Activated CD4-positive, alpha-beta T cell treated with anti-CD3 and anti-CD28 coated beads, Interleukin-2, Interleukin-6, amounts not matched to agents 100 ng/mL and 50 ng/mL, durations not matched to agents 16 hours and 8 hours (primary cell): ENCODE measurements at places on chromosomes 13 and 19.

GRCh38 chr13:102566513-102566912 is 30.3 kb upstream of the TPP2 start:
- DNase-seq: no peak

DNA sequence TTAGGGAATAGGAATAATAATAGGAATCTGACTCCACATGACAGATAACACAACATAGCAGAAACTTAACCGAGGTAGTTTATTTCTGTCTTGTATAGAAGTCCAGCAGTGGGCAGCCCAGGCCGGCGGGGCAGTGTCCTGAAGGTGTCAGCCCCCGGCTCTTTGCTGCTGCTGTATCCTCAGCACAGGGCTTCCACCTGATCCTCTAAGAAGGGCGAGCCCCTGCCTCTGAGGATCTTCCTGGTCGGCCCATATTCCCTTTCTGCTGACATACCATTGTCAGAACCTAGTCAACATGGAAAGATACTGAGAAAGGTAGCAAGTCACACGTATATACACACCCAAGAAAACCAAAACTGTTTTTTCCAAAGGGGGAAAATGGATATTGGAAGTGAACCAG is 56.2 kb upstream of the GPR183 start:
- DNase-seq: no peak

GRCh38 chr19:44746946-44747738 is 1.4 kb upstream of the BCL3 start:
- peak; percentile 94 for DNase-seq

DNA sequence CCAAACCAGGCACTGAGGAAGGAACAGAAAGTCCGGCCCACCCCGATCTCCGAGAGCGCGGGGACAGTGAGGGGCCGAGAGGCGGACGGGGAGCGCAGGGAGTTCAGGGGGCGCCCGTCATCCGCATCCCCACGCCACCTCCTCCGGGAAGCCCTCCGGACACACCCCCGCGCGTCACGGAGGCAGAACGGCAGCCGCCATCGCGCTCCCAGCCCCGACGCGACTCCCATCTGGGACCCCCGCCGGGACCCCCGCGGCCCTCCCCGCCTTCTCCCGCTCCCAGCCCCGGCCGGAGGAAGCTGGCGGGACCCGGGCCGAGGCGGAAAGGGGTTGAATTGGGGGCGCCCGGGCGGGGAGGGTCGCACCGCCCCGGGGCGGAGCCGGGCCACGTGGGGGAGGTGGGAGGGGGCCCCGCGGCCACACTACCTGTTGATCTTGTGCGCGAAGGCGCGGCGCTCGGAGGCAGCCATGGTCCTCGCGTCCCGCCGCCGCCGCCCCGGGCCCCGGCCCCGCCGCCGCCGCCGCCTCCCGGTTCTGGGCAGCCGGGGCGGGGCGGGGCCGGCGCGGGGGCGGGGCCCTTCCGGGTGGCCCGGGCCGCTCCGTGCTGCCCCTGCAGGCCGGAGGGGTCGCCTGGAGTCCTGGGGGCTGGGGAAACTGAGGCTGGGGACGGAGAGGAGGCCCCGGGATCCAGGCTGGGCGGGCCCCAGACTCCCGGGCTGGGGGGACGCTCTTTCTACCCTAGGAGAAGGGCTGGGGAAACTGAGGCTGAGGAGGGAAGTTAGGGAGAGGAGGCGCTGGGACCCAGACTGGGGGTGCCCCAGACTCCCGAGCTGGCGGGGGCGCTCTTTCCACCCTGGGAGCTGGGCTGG is at the start of gene DOCK6:
TSS of gene DOCK6 (minus strand) at position 554 of the 869 bp plus-strand sequence. CDS start at position 470, 84 bp downstream.
- DNase-seq: no peak

- no peak for DNase-seq
Observed at GRCh38 chr19:5952193-5953029, 25.5 kb downstream of the RANBP3 start.

GRCh38 chr19:3034656-3035541 is 5.8 kb upstream of the TLE2 start:
- DNase-seq: peak; percentile 65

GRCh38 chr13:29907670-29908069 is 57.3 kb upstream of the UBL3 start:
- peak; percentile 39 for DNase-seq

DNA sequence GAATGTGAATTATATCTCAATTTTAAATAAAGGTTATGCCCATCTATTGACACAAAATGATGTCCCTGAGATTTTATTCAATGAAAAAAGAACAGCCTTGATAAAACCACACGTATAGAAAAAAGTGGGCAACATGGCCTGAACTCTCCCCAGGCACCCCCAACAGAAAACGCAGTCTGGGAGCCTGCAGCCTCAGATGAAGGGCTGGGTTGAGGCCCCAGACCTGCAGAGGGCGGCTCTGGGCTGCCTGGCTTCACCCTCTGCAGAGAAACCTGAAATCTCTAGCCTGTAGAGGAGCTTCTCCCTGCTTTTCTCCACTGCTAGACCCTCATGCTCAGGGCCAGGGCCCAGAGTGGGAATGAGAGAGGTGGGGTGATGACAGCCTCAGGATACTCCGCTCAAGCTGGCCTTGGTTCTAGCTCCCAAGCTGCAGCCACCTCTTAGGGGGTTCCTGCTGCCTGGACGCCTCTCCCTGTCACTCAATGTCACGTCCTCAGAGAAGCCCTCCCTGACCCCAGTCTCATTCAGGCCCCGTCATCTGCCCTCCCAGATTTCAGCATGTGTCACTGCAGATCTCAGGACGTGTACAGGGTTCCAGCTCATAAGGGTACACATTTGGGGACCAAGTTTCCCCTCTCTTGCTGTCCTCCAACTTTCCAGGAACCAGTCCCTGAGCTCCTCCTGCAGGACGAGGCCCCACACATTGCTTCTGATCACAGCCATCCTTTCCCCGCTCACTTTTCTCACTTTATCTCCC is 1.8 kb downstream of the MBD3 start:
- peak; percentile 62 for DNase-seq

DNA sequence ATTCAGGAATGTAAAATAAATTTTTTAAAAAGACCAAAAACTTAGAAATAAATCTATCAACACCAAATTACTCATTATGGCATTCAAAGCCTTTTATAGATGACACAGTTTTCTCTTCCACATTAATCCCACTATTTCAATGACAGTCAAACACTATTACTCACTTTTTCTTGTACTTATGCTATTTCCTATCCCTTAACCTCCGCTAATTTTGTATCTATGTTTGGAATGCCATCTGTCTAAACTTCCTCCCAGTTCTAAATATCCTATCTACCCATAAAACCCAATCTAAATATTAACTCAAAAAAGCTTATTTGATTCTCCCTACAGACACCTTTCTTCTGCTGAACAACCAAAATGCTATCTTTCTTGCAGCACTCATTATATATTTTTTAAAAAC is 203.5 kb downstream of the ENOX1 start:
- DNase-seq: no peak

- no peak for DNase-seq
Observed at GRCh38 chr19:16435238-16435917, 36.4 kb downstream of the EPS15L1 start.

- DNase-seq: peak; percentile 10
Observed at GRCh38 chr13:49254007-49254406, 6.3 kb downstream of the CDADC1 start.

DNA sequence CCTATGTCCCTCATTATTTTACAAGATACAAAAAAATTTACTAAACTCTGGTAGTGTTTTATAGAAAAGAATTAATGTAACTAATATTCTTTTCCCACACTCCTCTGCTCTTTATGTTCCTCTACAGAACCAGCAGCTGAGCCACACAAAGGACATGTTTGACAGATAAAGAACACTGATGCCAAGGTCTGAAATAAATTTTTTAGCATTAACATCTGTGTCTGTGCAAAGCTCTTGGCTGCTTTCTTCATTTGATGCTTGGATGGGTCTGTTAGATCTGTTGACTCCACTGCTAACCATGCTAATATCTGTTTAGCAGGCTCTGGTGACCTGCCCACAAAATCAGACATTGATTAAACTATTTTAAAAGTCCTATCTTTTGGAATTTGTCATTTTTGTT is 2363.8 kb downstream of the PCDH9 start:
- DNase-seq: no peak

DNA sequence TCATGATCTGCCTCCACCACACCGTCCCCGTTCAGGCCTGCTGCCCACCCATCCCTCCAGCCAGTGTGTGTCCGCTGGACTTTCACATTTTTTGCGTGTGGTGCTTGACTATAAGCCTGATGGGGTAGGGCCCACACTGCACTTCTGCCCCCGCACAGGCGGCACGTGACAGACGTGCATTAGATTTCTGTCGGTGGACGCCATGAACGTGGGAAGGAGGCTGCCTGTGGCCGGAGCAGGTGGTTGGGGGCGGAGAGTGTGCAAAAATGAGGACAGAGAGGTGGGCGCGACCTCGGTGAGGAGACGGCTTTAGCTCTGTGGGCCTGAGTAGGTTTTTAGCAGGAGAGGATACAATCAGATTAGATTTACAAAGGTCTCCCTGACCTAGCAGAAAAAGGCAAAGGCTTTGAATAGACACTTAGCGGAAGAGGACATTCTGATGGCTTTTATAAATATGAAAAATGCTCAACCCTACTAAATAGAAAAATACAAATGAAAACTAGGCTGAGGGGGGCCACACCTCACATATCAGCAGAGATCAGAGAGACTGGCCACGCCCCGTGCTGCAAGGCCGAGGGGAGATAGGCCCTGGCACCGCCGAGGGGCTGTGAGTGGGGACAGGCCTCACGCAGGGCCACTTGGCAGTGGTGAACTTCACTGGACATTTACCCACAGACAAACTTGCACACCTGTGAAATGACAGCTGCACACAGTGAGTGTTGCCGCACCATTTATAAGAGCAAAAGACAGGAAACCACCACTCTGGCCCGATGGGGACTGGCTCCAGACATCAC is 25.4 kb downstream of the PAK4 start:
- no peak for DNase-seq

DNA sequence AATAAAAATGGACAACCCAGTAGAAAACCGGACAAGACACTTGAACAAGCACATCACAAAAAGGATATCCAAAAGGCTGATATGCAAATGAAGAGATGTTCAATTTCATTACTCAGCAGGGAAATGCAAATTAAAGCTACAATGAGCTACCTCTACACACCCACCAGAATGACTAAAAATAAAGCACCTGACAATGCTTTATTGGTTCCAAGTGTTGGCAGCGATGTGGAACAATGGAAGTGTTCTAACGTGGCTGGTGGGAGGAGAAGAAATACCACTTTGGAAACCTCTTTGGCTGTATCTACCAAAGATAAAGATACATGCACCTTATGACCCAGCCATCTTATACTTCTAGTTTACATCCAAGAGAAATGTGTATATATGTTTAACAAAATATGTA is 3.7 kb upstream of the ACP7 start:
- DNase-seq: no peak

GRCh38 chr19:15096223-15096622 is 11.0 kb upstream of the SYDE1 start:
- no peak for DNase-seq

- no peak for DNase-seq
Observed at GRCh38 chr13:112183532-112184090, 116.7 kb downstream of the SOX1 start.

DNA sequence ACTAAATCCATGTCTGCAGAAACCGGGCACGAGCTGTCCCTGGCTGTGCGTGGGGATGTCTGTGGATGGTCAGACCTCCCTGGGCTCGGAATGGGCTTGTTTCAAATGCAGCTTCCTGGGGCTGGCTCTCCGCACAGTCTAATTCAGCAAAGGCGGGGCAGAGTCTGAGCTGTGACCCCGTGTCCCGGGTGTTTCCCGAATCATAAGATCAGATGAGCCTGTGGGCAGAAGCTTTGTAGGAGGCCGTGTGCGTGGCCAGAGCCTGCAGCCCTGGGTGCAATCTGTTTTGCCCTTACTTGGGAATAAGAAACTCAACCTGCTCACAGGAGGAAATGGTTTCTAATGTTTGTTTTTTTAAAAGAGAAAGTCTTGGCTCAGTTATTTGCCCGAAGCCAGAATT is 13.9 kb upstream of the GNA11 start:
- no peak for DNase-seq

- DNase-seq: no peak
Observed at GRCh38 chr19:13091400-13092157, 11.1 kb downstream of the LYL1 start.

DNA sequence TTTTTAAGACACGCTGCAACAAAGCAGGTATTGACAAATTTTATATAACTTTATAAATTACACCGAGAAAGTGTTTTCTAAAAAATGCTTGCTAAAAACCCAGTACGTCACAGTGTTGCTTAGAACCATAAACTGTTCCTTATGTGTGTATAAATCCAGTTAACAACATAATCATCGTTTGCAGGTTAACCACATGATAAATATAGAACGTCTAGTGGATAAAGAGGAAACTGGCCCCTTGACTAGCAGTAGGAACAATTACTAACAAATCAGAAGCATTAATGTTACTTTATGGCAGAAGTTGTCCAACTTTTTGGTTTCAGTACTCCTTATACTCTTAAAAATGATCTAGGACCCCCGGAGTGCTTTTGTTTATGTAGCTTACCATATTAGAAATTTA is 1.2 kb downstream of the BRCA2 start:
- no peak for DNase-seq

DNA sequence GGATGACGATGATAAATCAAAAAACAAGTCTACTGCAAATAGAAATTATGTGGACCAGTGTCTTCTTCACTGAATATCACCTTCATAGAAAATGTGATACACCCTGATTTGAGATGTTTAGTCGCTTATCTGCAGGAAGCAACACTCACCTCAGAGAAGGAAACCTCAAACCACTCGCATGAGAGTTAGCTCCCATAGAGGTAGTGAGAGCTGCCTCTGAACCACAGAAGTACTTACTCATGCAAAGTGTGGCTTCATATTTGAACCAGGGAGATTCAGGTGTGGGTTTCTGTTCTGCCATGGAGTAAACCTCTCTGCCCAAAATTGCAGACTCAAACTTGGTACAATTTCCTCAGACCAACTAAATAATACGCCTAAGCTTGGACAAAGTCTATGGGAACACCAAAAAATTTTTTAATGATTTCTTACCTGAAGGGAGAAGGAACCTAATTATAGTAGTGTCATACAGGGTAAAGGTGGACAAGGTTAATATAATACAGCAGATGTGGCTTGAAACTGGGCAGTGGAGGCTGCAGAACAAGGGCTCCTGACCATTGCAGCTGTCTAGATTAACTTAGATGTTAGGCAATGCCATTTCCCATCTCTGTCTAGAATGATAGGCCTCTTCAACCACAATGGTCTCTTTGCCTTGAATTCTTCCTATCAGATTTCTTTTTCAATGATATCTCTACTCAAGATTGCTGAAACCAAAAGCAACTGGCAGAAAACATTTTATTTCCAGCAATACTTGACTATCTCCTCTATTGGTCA is 29.6 kb upstream of the RCBTB2 start:
- DNase-seq: peak; percentile 95

- DNase-seq: no peak
Observed at GRCh38 chr19:7480222-7480969, 8.4 kb downstream of the PEX11G start.
